ENCODE measurements at places on chromosomes 7 and 10.

- DNase-seq = peak; percentile 48
Measured at GRCh38 chr10:80382989-80383388, 25.4 kb upstream of the PRXL2A start.

DNA sequence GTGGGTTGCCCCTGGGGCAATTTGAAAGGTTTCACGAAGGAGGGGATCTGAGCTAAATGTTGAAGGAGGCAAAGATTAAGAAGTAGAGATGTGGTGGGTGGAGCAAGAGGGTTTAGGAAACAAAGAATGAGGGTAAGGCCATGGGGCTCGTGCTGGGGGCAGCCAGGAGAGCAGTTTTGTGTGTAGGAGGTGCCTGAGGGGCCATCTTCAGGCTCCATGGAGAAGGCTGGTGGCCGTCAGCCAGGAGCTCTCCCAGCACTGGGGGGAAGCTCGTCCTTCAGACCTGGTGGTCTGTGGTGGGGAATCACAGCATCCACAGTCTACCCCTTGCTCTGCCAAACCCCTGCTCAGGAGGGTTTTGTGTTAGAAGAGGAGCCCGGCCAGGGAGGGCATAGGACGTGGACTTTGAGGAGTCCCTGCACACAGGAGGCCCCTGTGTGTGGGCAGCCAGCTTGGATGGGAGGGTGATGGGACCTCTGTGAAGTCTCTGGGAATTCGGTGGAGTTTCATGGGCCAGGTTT is 11.8 kb upstream of the CXCL12 start:
- no peak for DNase-seq

GRCh38 chr10:35803046-35803445 is 160.9 kb upstream of the FZD8 start:
- DNase-seq = no peak

- DNase-seq = no peak
Measured at GRCh38 chr10:14602807-14603533, 171.7 kb downstream of the FAM107B start.

- no peak for DNase-seq
Measured at GRCh38 chr10:79249186-79250121, 97.8 kb upstream of the PPIF start.

Data from NCI-H82 (cell line).